ENCODE measurements at places on chromosomes 7 and 10.

GRCh38 chr7:36644625-36645422 lies 79.5 kb downstream of the AOAH start:
- no peak for DNase-seq

DNA sequence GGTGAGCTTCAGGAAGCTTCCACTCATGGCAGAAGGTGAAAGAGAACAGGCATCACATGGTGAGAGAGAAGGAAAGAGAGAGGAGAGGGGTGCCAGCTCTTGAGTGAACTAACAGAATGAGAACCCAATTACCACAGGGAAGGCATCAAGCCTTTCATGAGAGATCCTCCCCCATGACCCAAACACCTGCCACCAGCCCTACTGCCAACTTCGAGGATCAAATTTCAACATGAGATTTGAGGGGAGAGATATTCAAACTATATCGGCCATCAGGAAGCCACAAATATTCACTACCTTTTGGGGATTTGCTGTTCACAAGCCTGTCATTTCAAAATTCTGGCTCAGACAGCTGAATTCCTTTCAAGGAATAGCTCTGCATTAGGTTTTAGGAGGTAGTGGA lies 39.9 kb upstream of the SMNDC1 start:
- DNase-seq: no peak

- DNase-seq: no peak
Observed at GRCh38 chr7:50766106-50766848, 16.4 kb downstream of the GRB10 start.

- peak; percentile 59 for DNase-seq
Observed at GRCh38 chr7:44727158-44727936, 21.3 kb upstream of the ZMIZ2 start.

DNA sequence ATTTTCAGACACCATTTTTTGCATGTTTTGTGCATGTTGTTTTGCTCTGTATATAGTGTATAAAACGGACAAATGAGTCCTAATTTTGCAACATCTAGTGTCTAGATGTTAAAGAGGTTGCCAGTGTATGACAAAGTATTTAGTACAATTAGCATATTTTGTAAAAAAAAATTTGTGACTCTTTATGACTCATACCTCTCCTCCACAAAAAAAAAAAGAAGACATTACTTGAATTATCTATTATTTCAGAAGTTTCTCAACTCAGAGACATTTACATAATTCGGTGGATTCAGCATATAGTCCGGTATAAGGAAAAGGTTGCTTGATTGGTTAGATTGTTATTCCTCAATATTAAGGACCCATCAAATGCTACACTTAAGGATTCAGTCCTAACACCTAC lies 26.0 kb downstream of the NUP42 start:
- no peak for DNase-seq

- no peak for DNase-seq
Observed at GRCh38 chr7:74267756-74268565, 13.8 kb upstream of the RFC2 start.

DNA sequence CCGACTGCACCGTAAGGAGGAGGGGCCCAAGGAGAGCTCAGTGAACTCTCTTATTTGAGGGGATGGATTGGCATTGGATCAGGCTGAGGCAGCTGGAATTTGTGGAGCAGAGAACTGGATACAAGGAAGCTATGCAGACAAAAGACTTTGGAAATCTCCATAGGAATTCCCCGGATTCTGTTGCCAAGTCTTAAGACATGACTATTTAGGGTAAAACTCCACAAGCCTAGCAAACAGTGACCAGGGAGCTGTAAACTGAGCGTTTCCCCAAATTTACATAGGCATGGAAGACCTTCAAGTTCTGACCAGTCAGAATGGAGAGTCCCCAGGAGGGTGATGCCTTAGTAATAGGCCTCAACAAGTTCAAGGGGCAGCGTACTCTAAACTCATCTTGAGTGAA lies 82.5 kb upstream of the PCBD1 start:
- DNase-seq: no peak

GRCh38 chr7:93337052-93337451 lies 104.9 kb downstream of the VPS50 start:
- no peak for DNase-seq

DNA sequence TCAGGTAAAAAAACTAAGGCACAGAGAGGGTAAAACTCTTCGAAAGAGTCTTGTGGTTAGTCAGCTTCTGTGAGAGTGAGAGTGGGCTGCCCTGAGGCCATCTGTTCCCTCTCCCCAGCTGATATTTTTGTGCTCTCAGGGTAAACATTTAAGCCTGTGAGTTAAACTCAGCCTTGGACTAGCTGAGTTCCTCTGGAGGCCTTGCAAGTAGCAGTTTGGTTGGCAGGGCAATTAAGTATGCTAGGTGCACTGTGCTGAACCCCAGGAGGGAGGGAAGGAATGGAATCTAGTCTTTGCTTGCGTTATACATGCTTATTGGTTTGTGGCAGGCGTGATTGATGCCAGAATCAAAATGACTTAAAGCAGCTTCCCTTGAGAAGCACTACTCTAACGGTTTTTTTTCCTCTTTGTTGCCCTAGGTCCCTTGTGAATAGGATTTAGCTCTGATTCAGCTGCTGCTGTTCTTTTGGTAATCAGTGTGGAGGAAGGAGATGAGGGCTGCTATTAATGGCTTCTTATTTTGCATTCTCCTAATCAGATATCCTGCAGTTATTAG lies 140.2 kb downstream of the AUTS2 start:
- no peak for DNase-seq

DNA sequence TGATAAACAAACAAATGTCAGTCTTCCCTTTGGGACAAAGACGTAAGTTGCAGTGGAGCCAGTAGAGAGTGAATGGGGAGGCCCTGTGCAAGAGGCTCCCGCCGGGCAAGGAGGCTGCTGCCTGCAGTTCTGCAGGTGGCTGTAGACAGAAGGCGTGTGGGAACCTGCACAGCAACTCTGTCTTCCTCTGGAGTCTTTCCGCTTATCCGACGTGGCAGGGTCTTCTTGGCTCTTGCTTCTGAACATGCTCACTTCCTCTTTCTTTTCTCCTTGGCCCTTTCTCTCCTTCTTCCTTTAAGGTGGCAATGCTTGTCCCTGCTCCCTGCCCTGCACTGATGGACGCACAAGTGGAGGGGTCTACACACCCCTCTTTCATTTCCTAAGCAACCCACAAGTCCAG lies 122.5 kb downstream of the HIPK2 start:
- no peak for DNase-seq

- no peak for DNase-seq
Observed at GRCh38 chr7:23306936-23307521, 7.9 kb downstream of the MALSU1 start.

- DNase-seq: no peak
Observed at GRCh38 chr10:71045936-71046335, 157.6 kb upstream of the PCBD1 start.

DNA sequence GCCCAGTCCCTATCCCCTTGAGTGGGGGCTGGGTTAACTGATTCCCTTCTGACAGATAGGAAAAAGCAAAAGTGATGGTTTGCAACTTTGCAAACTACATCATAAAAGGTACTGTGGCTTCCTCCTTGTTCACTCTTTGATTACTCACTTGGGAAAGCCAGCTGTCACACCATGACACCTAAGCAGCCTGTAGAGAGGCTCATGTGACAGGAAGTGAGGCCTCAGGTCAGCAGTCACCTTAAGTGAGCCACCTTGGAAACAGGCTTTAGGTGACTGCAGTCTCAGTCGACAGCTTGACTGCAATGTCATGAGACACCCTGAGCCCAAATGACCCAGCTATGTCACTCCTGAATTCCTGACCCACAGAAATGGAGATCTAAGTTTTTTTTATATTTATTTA lies 4.3 kb upstream of the CHCHD2 start:
- no peak for DNase-seq

GRCh38 chr7:137834552-137834951 lies 12.2 kb downstream of the DGKI start:
- DNase-seq: no peak

DNA sequence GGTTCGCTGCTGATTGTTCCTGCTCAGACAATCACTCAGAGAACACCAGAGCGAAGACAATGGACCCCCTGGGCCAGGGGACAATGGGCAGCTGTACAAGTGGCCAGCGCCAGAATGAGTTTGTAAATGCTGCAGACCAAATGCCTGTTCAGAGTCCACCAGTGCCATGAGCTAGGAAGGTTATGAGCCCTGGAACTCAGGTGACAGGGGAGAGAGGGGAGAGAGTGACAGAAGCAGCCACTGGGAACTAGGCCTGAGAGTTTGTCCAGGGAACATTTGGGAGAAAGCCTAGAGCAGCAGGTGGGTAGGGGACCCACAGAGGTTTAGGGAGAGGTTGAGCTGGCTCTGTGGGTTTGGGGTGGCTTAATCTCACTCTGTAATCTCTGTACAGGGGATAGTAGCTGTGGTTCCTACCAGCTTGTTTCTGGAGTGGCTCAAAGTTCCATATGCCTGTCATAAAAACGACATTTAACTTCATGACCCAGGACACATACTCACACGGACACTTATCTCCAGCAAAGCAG lies 60.4 kb downstream of the C10orf105 start:
- DNase-seq: no peak

DNA sequence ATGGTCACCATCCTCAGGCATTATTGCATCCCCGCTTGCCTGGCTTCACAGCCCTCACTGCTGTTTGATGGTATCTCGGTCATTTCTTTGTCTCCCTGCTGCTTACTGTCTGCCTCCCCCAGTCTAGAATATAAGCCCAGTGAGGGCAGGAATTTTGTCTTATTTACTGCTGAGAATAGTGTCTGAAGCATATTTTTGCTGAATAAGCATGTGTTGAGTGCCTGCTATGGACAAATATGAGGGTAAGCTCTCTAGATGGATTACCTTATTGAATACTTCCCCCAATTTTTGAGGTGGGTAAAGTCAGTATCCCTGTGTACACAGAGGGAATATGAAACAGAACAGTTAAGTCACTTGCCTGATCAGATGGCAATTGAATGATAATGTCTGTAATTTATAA lies 36.5 kb upstream of the CABCOCO1 start:
- no peak for DNase-seq

DNA sequence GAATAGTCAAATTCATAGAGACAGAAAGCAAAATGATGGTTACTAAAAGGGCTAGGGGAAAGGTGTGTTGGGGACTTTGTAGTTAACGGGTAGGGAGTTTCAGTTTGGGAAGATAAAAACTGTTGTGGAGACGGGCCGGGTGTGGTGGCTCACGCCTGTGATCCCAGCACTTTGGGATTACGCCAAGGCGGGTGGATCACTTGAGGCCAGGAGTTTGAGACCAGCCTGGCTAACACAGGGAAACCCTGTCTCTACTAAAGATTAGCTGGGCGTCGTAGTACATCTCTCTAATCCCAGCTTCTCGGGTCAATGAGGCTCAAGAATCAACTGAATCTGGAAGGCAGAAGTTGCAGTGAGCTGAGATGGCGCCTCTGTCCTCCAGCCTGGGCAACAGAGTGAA lies 30.8 kb downstream of the KPNA7 start:
- no peak for DNase-seq

DNA sequence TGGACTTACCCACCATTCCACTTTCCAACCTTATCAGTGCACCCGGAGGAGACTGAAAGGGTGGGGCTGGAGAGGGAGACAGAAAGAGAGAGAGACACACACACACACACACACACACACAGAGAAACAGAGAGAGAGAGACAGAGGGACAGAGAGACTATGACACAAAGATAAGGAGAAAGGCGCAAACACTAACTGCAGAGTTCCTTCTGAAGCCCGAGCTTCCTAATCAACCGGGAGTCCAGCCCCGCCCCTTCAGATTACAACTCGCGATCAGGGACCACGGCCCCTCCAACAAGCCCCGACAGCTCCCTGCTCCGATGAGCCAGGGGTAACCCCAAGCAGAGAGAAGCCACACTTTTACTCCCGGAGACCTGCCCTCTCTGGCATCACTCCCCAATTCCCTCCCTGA lies 499 bp downstream of the GAL3ST4 start:
- DNase-seq: no peak

GRCh38 chr10:110652475-110653118 lies 8.5 kb downstream of the RBM20 start:
- DNase-seq: no peak

DNA sequence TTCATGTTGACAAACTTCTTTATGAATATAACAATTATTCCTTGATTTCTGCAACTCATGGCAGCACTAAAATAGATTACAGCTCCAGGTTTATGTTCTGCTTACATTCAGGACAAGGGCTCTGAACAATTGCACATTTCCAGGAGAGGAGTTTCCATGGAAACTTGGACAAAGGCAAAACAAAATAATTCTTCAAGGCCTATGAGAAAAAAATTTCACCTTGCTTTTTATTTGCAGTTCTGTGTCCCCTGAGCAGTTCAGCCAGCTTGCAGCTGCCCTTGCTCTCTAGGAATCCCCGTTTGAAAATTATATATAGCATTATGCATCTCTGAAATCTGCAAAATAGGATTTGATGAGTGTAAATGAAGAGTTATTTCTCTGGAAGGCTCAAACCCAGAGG lies 71.7 kb downstream of the ARL4A start:
- no peak for DNase-seq

GRCh38 chr7:52715701-52716100 lies 319.7 kb upstream of the POM121L12 start:
- no peak for DNase-seq

DNA sequence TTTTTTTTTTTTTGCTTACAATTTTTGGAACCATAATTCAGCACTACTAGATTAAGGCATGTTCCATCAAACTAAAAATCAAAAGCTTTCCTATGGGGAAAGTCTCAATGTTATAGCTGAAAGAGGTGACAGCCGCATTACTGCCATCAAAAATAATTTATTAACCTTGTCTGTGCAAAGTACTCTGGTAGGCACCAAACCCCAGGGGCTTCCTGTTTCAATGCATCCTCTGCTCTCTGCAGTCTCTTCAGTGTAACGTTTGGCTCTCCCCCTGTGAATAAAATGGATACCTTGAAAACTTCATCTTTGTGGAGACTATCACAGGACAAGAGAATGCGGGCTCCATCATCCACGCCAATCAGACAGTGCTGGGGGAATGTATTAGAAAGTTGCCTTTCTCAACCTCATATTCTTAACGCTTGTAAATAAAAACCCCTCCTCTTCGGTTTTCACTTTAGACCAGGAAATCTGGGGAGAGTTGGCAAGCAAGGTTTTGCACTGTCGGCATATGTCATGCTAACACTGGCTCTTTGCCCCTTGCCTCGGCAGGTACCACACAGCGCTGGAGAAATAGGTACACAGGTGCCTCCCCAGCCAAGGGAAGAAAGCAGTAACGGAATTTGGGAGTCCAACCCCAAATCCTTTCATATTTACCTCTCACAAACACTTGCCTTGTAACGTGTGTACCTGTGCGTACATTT lies 1.6 kb upstream of the NRG3 start:
- DNase-seq: no peak

GRCh38 chr7:121669144-121669543 lies 203.8 kb upstream of the PTPRZ1 start:
- no peak for DNase-seq

DNA sequence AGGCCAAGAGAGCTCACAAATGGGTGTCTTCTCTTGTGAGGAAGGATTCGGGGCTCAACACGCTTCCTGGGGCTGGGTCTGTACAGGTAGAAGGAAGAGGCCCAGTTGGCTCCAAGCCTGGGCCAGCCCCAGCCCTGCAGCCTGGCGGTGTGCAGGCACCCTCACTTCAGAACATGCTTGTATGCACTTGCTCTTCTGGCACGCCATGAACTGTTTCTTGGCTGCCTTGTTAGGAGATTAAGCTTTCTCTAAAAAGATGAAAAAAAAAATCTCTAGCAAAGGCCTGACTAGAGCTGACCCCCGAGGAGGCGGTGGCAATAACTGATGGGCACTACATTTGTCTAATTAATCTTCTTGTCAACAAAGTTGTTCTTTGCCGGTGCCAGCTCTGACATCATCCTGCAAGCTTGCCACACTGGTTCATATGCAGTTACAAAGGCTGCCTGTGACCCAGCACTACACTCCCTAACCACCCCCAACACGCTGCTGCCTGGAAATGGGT lies 94.7 kb downstream of the WDR11 start:
- DNase-seq: no peak

- DNase-seq: no peak
Observed at GRCh38 chr10:91597197-91597881, 35.5 kb downstream of the PPP1R3C start.

All from suppressor macrophage (primary cell).